ENCODE measurements at places on chromosomes 2 and 18. TPM values are rescaled to one million over a fixed set of nuclear protein-coding genes. Genes with fewer than 3 reads are reported as not detected.
A peak's percentile ranks its signal among the peaks of the same experiment; 100 is the strongest.

GRCh38 chr2:61811821-61812220 is 42.0 kb downstream of the FAM161A start:
- no peak for DNase-seq

DNA sequence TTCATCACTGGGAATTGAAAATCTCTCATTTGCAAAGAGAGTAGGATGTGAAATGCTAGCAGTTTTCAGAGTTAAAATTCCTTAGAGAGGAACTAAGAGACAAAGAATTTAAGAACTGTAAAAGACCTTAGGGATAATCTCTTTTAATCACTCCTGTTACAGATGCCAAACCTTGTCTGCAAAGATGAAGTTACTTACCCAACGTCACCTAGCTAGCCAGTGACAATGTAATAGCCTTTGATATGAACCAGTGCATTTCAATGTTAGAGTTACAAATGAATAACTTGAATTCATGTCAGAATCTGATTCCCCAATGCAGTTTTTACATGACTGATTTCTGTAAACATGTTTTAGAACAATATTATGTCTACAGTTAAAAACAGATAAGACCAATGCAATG is 190.1 kb downstream of the LRP1B start:
- no peak for DNase-seq

- DNase-seq: no peak
Measured at GRCh38 chr2:67213270-67213670, 183.9 kb upstream of the ETAA1 start.

DNA sequence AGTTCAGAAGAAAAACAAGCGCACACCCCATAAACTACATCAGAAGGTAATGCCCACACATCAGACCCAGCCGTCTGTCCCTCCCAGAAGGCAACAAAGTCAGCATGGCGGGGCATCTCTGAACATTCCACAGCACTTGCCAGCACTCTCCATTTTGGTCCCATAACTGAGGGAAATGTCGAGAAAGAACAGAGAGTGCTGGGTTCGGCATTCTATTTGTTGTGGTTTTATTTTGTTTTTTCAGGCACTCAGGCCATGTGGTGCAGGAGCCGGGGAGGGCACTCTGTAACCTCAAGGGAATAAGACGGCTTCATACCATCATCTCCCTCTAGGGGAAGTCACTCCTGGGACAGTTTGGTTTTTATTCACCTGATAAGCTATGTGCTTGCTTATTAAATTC is 156.0 kb downstream of the SEPTIN10 start:
- no peak for DNase-seq

DAW1 gene
- polyA plus RNA-seq: not detected

DNA sequence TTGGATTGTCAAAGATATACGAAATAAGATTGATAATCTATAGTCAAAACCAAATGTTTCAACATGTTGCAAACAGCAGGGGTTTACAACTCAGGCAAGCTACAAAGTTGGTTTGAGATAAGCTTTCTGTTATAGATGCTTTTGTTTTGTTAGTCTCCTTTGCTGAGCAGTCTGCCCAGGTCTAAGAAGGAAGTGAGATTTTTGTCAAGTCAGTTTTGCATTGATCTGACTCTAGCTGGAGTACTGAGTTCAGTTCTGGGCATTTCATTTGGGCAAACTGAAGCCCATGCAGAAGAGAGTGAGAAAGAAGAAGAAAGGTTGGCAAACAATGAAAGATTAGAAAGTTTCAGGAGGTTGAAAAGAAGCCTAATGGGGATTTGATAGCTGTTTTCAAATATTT is 983.0 kb upstream of the SLC39A10 start:
- no peak for DNase-seq

GRCh38 chr2:216858312-216858711 is 1.6 kb downstream of the TNP1 start:
- no peak for DNase-seq

- DNase-seq: peak; percentile 72
Measured at GRCh38 chr2:65316072-65316471, 88.4 kb downstream of the ACTR2 start.

- DNase-seq: no peak
Measured at GRCh38 chr18:8571399-8571798, 37.8 kb upstream of the RAB12 start.

GRCh38 chr2:191114403-191114886 is 36.3 kb downstream of the STAT4 start:
- no peak for DNase-seq

UGT1A3 gene
- not detected for polyA plus RNA-seq

- DNase-seq: no peak
Measured at GRCh38 chr2:44951714-44952113, 10.2 kb downstream of the SIX3 start.

C1QL2 gene
- polyA plus RNA-seq: not detected

GRCh38 chr2:185676316-185676715 is 62.3 kb upstream of the FSIP2 start:
- no peak for DNase-seq

TEKT4 gene
- not detected for polyA plus RNA-seq

SIX3 gene
- not detected for polyA plus RNA-seq

GRCh38 chr18:72868585-72869225 is 918 bp upstream of the NETO1 start:
- no peak for DNase-seq

- DNase-seq: no peak
Measured at GRCh38 chr18:35026407-35027061, 14.7 kb upstream of the MAPRE2 start.

AQP4 gene
- polyA plus RNA-seq: 0.74 TPM

- DNase-seq: no peak
Measured at GRCh38 chr2:229752970-229753729, 38.8 kb upstream of the DNER start.

DNA sequence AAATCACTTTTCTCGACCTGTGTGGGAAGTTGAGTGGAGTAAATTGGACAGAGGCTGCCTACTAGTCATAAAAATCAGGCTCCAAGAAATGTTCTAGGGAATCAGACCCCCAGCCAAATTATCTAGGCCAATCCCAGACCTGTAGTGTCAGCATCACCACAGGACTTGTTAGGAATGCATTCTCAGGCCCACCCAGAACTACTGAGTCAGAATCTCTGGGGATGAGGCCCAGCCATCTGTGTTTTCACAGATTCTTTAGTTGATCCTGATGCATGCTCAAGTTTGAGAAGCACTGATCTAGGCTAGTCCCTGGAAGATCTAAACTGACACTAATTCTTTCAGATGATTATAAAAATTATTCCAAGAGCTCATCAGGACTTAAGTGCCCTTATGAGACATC is 434.0 kb upstream of the MEIS1 start:
- DNase-seq: no peak

- no peak for DNase-seq
Measured at GRCh38 chr2:205902900-205903237, 183.1 kb downstream of the INO80D start.

ACMSD gene
- 0.34 TPM for polyA plus RNA-seq

DNA sequence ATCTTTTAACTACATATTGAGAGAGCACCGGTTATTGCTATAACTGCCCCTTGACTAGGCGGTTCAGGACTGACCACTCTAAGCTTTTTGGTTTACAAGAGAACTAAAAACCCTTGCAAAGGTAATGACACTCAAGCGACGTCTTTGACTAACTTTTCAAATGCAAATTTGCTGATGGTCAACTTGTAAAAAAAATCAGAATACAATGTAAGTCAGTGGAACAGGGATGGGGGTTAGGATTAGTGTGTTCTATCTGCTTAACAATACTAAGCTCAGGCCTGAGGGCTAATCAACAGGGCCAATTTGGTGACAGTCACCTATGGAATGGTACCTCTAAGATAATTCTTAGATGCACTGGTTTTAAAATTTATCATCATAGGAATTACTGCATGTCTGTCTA is 57.1 kb downstream of the ZAP70 start:
- no peak for DNase-seq

GAL3ST2 gene
- not detected for polyA plus RNA-seq

GRCh38 chr2:133333181-133333580 is 235.1 kb downstream of the NCKAP5 start:
- no peak for DNase-seq

GRCh38 chr18:59358414-59358711 is 702 bp downstream of the LMAN1 start:
- no peak for DNase-seq

GRCh38 chr2:229330952-229331351 is 59.9 kb upstream of the PID1 start:
- DNase-seq: peak; percentile 33

- DNase-seq: no peak
Measured at GRCh38 chr2:96859099-96859649, 1.4 kb upstream of the ANKRD39 start.

DNA sequence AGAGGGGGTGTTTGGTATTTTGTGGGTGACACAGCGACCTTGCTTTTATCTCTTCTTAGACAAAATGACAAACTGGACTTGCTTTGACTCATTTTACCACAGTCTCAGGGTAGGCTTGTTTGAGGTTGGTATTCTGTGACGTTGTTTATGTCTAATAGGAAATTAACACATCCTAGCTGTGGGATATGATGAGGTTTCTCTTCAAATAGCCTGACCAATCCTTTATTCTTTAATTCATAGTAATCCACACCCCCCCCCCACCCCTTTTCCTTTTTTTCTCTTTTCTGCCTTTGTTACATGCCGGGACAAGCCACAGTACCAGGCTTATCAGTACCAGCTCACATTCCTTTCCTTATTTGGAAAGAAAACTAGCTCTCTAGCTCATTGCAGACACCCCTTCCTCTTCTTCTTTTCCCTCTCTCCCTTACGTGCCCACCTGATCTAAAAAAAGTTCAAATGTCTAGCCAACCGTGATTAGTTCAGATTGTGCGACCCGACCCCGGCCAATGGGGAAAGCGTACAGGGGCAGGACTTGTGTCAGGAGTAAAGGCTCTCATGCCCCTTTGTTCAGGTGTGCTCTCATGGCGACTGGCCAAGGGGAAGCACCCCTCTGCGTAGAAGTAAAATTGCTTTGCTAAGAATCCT is 52.2 kb upstream of the PTPRM start:
- DNase-seq: no peak

DNA sequence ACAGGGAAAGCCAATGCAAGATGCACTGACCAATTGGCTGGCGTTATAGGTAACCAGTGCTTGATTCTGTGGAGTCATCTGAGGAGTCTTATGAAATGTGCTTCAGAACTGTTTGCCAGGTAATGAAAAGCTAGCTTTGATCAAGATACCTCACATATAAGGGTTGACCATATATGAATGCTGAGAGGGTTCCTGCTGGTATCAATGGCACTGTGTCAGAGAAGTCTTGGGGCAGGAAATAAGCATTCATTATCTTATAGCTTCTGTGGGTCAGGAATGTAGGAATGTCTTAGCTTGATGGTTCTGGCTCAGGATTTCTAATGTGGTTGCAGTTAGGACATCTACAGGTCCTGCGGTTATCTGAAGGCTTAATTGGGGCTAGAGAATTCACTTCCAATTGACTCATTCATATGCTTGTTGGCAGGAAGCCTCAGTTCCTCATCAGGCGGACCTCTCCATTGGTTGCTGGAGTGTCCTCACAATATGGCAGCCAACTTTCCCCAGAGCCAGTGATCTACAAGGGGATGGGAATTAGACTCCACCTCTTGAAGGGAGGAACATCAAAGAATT is 22.1 kb upstream of the TCF7L1 start:
- no peak for DNase-seq

- DNase-seq: no peak
Measured at GRCh38 chr2:226439337-226439736, 360.3 kb downstream of the IRS1 start.

Data from hindlimb muscle (tissue), 1 donor.